Erythroblast (primary cell): ENCODE measurements at places on chromosomes 3 and 15.

- no peak for DNase-seq
Observed at GRCh38 chr3:159559771-159560170, 428.9 kb upstream of the IL12A start.

DNA sequence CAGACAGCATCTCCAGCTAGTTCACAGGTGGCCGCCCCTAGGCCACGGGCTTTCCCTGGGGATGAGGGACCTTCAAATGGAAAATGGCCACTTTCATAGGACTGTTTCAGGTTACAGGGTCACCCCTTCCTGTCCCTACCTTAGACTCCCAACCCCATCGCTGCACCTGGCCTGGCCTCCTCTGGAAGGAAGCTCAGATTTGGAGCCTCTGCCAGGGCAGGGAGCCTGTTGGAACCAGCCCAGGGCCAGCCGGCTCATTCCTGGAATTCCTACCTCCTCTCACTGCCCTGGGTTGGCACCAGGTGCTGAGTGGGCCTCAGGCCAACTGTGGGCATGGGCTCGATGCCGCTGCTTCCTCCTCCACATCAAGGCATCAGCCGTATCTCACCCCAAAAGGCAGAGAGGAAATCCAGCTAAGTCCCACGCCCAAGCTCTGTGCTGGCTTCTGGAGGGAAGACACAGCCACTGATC lies 42.2 kb downstream of the KLHL25 start:
- no peak for DNase-seq

DNA sequence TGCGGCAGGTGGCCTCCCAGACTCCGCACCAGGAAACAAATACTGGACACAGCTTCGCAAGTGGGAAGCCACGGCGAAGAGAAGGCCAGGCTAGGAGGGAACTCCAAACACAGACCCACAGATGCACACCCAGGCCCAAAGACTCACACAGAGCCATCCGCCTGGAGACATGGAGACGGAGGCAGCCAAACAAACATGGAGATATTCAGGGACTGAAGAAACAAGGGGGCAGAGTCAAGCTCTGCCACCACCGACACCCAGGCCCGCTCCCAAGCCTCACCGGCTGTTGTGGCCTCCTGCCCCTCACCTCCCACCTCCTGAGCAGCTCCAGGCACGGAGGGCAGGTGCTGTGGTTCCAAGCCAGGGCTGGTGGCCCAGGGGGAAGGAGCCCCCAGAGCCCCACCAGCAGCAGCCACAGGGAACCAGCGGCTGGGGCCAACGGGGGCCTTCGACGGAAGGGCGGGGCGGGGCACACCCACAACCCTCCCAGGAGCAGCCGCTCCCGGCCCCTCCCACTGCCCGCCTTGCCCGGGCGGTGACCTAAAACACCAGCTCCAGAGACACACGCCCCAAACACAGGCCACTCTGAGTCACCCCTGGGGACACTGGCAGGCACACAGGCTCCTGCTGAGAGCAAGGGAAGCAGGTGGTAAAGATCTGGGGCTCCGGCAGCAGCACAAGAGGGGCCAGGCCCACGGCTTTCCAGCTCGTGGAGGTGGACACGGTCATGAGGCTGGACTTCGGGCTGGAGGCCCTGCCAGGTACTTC lies 31.9 kb downstream of the TNK2 start:
- peak; percentile 95 for DNase-seq

DNA sequence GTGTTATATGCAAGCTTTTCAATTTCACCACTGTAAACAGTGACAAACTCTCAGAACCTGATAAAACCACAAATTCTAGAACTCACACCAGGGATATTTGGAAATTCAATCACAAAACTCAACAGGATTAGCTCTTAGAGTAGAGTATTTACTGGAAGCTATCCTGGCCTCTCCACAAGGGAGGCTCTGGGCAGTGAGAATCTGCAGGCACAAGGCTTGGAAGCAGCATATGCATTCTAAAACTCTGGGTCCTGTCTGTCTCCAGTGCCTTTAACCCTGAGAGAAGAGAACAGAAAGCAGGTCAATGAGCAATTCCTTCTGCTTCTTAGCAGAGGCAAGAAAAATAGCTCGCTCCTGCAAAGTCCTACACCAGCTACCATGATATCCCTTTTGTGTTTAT lies 23.4 kb downstream of the PLSCR4 start:
- DNase-seq: no peak

DNA sequence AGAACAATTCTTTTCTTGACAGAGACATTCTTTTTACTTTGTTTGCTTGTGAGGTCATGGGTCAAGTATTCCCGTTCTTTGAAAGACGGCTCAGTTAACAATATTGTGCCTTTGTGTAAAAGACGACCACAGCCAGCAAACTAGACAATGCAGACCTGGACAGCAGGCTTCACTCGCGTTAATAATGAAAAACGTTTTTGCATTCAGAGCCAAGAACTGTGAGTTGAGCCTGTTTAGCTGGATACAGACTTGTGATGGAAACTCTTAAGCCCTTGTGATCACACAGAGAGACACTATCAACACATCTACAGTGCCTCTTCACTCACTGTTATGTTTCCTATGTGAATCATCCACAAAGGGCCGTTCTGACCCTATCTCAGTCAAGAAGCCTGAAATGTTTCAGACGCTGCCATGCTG lies 37.3 kb upstream of the CMTM7 start:
- DNase-seq: no peak

- no peak for DNase-seq
Observed at GRCh38 chr3:108060331-108060730, 30.5 kb downstream of the CD47 start.

GRCh38 chr15:68582864-68583263 lies 4.1 kb downstream of the CORO2B start:
- no peak for DNase-seq

DNA sequence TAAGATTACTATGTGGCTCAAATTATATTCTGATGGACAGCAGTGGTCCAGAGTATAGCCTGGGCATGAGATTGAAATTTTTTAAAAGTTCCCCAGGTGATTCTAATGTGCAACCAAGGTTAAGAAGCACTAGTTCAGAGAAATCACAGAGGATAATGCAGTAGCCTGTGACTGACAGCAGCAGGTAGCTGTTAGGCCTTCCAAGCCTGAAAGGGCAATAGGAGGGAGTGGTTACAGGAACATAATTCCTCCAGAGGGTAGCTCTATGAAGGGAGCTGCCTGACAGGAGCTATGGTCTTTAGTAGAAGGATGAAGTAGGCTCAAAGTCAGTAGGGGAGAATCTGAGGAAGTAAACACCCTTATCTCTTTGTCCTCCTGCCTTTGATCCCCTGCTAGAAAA lies 342.9 kb upstream of the PPP2R3A start:
- no peak for DNase-seq

DNA sequence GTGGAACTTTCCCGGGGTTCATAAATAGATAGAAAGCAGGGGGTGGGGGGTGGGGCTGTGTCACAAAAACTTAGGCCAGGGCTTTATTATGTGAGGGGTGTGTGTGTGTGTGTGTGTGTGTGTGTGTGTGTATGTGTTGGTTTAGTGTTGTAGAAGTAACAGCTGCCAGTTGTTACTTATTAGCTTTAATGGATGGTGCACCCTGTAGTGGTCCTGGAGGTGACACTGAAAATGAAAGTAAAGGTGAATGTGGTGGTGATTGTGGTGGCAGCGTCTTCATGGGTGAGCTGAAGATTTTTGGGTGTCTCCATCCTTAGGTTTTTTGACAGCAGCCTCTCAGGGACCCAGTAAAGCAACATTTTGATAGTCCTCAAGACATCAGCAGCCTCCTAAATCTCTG lies 449.9 kb downstream of the PDCD6IP start:
- no peak for DNase-seq

GRCh38 chr3:182005219-182005618 lies 293.5 kb downstream of the SOX2 start:
- no peak for DNase-seq

- DNase-seq: no peak
Observed at GRCh38 chr3:47622671-47623461, 44.2 kb upstream of the CSPG5 start.

DNA sequence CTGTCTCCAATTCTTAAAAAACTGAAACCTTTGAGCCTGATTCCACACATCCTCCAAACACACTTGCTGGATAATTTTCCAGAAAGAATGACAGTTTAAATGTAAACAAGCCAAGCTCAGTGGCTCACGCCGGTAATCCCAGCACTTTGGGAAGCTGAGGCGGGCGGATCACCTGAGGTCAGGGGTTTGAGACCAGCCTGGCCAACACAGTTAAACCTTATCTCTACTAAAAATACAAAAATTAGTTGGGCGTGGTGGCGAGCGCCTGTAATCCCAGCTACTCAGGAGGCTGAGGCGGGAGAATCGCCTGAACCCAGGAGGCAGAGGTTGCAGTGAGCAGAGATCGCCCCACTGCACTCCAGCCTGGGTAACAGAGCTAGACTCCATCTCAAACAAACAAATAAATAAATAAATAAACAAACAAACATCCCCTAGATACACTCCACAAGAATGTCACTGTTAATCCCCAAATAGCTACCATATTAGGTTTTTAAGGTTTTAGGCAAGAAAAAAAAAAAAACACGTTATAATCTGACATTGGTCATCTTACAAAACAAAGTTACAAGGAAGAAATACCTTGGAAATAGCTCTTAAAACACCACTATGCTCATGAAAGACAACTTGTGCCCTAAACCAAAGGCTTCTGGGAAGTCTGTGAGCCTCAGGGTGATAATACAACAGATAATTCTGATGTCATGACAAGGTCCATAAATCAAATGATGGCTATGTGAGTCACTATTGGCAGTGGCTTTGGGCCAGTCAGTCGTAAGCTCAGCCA lies 13.2 kb downstream of the TNIK start:
- peak; percentile 42 for DNase-seq

DNA sequence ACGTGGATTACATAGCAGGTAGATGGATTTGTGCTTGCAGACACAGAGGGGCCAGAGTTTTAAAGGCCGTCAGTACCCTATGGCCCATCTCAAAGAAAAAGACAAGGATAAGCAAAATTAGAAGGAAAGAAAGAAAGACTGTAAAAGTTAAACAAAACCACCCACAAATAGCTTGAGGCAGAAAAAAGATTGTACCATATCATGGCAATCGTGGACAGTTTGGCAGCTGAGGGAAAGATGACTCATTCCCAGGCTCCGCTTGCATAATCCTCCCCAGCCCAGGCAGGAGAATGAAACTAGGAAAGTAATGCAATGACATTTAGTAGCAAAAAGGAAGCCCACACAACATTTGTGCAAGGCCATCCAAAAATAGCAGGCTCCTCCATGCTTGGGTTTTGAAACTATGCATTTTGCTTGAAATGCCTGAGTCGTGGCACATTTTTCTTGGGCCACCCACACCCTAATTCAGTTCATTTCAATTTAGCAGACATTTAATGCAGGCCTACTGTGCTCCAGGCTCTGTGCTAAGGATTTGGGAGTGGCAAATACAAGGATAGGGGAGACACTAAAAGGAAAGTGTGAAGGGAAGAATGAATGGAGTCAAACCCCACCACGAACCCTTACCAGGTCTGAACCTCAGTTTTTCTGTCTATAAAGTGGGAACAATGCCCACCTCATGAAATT lies 40.9 kb upstream of the SMAD3 start:
- DNase-seq: peak; percentile 87

DNA sequence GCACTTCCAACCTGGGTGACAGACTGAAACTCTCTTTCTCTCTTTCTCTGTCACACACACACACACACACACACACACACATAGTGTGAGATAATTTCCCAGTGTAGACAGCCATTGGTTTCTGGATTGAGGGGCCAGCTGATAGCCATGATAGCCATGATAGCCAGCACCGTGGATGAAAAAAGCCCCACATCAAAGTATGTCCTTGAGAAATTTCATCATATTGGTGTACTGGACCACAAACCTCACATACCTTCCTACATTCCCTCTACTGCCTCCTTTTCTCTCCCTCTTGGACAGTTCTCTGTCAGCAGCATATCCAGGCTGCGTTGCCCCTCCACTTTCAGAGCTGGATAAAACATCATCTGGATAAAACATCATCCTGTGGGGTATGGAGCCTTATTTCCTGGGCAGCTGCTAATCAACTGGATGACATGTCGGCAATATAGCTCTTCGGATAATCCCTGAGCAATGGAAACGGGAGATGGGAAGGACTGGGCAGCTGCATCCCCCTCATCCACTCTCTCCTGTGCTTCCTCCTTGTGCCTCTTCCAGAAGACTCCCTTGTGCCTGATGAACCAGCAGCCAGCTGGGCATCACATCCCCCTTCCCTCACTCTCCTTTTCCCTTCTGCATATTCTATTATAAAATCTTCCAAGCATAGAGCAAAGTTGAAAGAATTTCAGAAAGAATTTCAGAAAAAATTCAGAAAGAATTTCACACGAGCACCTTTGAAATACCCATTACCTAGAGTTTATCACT lies 39.3 kb downstream of the GRK7 start:
- no peak for DNase-seq

DNA sequence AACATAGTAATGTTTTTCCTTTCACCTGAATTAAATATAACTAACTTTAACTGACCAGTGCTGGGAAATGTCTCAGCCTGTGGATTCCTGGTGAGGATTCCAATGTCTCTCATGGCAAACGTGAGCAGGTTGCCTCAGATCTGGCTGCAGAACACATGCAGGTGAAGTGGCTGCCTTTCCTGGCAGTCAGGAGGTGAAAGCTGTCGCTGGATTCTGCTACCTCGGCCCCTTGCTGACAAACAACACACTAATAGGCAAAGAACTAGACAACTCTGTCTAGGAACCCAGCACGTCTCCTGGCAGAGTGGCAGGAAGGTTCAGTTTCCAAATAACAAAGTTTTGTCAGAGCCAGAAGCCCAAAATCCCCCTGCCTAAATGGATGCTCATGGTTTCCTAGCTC lies 400.8 kb upstream of the PPP2R3A start:
- DNase-seq: no peak

- no peak for DNase-seq
Observed at GRCh38 chr3:12273045-12273695, 15.7 kb upstream of the PPARG start.

- no peak for DNase-seq
Observed at GRCh38 chr3:173618703-173619102, 221.2 kb downstream of the NLGN1 start.

- no peak for DNase-seq
Observed at GRCh38 chr15:55224892-55225291, 28.2 kb upstream of the RSL24D1 start.

DNA sequence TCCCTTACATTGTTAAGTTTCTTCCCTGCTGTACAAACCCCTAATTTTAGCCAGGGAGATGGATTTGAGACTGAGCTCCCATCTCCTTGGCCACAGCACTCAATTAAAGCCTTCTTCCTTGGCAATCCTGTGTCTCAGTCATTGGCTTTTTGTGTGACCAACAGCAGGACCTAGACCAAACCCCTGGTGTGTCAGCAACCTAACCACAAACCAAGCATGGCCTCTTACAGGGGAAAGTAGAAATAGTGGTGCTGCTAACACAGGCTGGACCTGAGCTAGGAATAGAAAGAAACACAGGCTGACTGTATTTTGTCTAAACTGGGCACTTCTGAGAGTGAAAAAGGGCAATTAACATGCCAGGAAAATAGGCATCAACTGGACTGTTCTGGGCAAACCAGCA lies 37.9 kb downstream of the PPCDC start:
- DNase-seq: no peak
